HL-60 (cell line): ENCODE measurements at places on chromosomes 3 and 15.

- DNase-seq, result no peak
These were observed 25.4 kb downstream of the KY start for GRCh38 chr3:134625462-134625861.

GRCh38 chr15:69158201-69158842 lies 2.1 kb upstream of the GLCE start:
- DNase-seq, result no peak

DNA sequence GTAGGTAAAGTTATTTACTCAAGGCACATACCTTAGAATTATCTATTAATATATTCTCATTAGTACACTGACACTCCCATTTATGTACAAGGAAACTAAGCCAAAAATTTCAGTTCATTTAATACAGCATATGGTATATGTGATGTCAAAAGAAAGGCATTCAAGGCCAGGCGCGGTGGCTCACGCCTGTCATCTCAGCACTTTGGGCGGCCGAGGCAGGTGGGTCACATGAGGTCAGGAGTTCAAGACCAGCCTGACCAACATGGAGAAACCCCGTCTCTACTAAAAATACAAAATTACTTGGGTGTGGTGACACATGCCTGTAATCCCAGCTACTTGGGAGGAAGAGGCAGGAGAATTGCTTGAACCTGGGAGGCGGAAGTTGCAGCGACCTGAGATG lies 435.2 kb downstream of the GBE1 start:
- no peak for DNase-seq

- no peak for DNase-seq
These were observed 188.2 kb downstream of the ATP10A start for GRCh38 chr15:25674913-25675312.

GRCh38 chr3:43644443-43644842 lies 22.6 kb upstream of the ANO10 start:
- no peak for DNase-seq

DNA sequence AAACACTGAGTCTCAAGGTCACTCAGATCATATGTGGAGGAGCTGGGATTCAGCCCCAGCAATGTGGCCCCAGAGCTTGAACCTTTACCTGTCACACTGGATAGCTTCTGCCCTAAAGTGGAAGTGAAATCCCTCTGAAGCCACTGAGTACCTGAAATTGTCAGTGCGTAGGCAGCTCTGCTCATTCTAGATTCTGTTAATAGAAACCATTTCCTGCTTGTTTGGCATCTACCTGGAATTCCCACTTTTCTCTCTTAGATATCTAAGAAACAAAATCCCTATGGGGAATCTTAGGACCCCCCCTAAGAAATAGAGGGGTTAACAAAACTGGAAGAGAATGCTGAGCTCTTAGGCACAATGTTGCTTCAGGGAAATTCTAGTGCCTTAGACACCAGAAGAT lies 29.8 kb downstream of the FBXL22 start:
- no peak for DNase-seq

GRCh38 chr3:58210761-58211460 lies at the start of gene DNASE1L3:
Gene DNASE1L3, minus strand, starts transcription at chr3:58210972. Its CDS starts 66 bp downstream, at chr3:58210906.
- DNase-seq, result no peak

DNA sequence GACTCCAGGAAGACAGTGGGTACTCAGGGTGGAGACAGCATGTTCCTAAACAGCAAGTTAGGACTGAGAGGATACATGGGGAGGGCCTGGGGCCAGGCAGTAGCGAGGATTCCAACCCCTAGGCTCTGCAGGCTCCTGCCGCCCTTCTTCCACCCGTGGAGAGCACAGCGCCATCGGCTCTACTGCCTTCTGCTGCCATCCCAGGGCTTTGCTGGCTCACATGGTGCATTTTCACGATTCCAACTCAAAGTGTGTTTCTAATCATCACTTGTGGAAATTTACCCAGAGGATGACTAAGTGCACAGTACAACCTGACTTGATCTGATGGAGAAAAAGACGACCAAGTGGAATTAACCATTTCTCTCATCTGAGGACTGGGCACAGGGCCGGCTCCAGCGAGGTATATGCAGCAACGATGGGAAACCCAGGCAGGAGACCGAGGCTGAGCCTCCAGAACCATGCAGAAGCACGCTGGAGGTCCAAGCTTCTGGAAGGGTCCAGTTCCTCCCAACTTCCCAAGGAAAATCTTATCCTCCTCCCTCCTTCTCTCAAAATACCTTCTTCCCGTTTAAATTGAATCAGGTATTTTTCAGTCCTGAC lies 104.6 kb downstream of the LRIG1 start:
- DNase-seq, result no peak

GRCh38 chr3:37519661-37520060 lies 342.0 kb upstream of the CTDSPL start:
- DNase-seq, result peak; percentile 31

- DNase-seq, result no peak
These were observed 26.1 kb upstream of the MFSD1 start for GRCh38 chr3:158775426-158776410.

DNA sequence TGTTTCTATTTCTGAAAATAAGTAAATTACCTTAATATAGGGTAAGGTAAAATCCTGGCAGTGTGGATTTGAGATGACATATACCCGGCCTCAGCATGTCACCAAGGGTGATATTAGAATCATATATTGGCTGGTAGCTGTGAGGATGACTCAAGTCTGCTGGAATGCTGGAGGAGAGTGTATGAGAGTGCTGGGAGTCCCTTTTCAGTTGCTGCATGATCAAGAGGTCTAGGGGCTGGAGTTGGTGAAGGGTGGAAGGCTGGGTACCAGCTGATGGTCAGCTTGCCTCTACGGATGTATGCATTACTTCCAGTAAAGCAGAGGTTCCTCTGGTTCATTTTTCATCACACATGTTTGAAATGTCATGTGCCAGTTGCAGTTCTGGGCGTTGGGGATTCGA lies 40.6 kb downstream of the SLC25A26 start:
- no peak for DNase-seq

- no peak for DNase-seq
These were observed 195.0 kb downstream of the ZNF621 start for GRCh38 chr3:40719660-40720287.

DNA sequence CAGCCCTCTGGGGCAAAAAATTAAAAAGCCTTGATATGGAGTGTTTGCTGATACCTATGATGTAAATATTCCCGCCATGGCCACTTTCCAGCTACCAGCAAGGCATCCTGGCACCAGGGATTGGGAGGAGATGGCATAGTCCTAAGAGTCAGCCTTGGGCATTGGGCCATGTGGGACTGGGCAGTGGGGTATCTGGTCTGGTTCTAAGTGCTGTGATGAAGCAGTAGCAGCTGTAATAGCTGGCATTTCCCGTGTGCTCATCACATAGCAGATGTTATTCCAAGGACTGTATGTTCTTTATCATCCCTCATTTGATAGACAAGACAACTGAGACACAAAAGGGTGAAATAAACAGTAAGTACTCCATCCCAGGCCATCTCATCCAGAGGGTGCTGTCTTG lies 6.9 kb upstream of the SACM1L start:
- DNase-seq, result no peak

GRCh38 chr3:135860761-135861160 lies 104.8 kb upstream of the PPP2R3A start:
- no peak for DNase-seq

GRCh38 chr15:81188354-81188753 lies 8.3 kb upstream of the IL16 start:
- no peak for DNase-seq
